ENCODE measurements at places on chromosomes 6 and 20.

DNA sequence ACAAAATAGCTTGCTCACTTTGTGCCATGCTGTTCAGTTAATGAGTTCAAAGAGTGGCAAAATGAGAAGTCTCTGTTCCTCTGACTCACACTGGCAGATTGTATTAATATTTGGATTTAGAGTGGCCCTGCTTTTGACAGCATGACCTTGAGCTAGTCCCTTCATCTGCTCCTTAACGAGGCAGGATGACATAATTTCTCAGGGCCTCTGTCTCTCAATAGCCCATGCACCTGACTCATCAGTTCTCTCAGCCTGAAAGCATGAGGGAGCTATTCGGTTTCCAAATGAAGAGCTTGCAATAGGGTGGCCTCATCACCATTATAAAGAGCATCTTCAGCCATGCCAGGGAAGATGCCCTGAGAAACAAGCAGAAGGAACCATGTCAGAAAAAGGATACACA lies 38.2 kb downstream of the CAP2 start:
- no peak for DNase-seq

DNA sequence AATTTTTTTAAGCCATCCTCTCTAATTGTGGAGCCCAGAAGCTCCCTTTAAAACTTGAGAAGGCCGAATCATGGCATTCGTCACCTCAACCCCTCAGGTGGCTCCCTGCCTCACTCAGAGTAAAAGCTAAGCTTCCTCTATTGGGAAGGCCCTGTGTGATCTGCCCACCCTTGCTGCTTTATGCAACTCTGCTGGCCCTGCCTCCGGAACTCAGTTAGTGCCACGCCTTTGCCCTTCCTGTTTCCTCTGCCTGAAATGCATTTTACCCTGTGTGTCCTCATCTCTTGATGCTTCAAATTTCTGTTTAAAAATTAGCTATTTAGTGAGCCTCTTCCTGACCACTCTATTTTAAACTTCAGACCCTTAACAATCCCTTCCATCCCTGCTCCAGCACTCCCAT lies 5.7 kb downstream of the PACRG start:
- no peak for DNase-seq

DNA sequence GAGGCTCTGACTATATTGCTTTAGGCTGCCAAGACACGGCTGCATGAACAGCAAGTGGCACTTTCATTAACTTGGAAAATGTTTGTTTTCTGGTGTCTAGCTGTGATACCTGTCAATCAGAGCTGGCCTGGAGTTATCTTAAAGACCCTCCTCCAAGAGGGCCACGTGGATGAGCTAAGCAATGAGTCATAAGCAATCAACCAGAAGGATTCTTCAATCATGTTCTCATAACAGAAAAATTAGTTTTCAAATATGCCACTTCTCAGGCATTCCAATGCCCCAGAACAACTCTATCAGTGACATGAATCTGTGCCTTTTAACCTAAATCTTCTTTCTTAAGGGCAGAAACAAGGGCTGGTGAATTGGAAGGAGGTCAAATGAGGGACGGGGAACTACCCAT lies 283.0 kb downstream of the HTR1B start:
- DNase-seq = no peak

DNA sequence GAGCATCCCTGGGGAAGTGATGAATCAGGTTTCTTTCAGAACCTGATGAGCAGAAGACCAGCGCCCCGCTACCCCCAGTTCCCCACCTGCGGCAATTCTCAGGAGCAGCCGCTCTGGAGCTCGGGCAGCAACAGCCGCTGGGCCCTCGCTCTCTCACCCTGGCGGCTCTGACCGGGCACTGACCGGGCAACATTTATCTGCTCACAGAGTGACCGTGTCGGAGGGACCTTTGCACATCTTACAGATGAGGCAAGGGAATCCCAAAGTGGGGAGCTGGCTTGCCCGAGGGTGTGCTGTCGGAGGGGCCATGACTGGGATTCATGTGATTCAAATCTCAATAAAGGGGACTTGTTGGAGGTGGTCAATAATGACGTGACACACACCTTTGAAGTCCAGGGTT lies 26.2 kb upstream of the KCNK16 start:
- DNase-seq = no peak

GRCh38 chr6:85403331-85404015 lies 46.4 kb upstream of the NT5E start:
- no peak for DNase-seq

DNA sequence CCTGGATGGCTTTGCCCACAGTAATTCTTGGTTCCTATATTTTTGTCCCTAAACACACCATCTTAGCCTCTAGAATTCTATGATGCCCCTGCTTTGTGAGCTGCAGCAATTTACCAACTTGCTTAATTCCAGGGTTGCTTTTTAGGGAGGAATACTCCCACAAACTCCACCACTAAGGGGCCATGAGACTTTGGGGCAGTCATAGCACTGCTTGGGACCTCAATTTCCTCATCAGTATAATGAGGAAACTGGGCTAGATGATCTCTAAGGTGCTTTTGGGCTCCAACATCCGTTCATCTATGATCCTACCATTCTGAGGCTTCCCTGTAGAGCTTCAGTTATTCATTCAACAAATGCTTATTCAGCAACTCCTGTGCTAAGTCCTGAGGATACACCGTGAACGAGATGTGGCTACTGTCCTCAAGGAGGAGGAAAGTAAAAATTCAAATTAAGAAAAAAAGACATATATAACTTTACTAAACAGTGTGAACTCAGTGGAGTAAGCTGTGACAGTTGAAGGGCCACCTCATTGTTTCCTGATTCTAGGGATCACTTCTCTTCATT lies 75.3 kb downstream of the PRDM1 start:
- DNase-seq = no peak

- DNase-seq = no peak
These were observed 9.6 kb upstream of the BPHL start for GRCh38 chr6:3108746-3109414.
